ENCODE measurements at places on chromosomes 1 and 21.
A peak's percentile ranks its signal among the peaks of the same experiment; 100 is the strongest.

GRCh38 chr1:41101076-41101475 is 79.6 kb upstream of the SLFNL1 start:
- DNase-seq, result no peak

DNA sequence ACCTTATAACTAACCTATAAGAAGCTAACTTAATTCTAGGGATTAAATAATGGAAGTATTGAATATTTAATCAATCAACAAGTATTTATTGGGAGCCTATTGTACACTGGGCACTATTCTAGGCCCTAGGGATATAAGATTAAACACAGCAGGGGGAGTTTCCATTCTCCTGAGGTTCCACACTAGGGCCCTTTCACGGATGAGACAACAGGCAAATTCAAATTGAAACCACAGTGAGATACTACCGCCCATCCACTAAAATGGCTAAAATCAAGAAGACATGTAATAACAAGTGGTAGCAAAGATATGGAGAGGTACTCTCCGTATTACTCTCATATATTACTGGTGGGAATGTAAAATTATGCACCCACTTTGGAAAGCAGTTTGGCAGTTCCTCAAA is 674.4 kb downstream of the KIF26B start:
- DNase-seq, result no peak

- DNase-seq, result no peak
Observed at GRCh38 chr1:15724949-15725880, 10.8 kb upstream of the SLC25A34 start.

DNA sequence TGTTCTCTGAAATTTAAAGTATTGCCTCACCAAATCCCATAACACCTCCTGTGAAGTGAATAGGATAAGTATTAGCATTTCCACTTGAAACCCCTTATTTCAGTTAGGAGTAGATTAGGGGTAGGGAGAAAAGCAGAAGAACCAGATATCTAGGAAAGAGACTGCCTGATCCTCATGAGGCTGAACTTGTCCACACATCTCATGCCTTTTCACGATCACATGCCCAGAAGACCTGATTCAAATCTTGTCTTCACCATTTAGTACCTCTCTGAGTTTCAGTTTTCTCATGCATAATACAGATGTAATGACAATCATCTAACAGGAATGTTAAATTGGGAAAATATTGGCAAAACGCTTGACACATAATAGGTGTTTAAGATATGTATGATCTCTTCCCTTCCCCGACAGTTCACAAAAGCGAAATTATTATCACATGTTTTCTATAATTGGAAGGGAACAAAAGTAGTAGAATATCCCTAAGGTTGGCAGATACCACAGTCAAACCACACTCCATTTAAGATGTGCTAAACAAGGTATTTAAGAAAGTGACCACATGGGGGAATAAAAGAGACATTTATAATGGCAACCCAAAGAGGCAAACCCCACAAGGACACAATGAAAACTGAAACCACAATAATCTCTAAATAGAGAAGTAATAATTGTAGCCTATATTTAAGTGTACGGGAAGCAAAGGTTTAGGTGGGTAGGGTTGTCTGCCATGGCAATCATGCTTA is 25.2 kb downstream of the GFI1 start:
- no peak for DNase-seq

- no peak for DNase-seq
Observed at GRCh38 chr1:9302745-9303524, 10.2 kb downstream of the SPSB1 start.

- no peak for DNase-seq
Observed at GRCh38 chr21:45979651-45980050, 1.9 kb upstream of the COL6A1 start.

DNA sequence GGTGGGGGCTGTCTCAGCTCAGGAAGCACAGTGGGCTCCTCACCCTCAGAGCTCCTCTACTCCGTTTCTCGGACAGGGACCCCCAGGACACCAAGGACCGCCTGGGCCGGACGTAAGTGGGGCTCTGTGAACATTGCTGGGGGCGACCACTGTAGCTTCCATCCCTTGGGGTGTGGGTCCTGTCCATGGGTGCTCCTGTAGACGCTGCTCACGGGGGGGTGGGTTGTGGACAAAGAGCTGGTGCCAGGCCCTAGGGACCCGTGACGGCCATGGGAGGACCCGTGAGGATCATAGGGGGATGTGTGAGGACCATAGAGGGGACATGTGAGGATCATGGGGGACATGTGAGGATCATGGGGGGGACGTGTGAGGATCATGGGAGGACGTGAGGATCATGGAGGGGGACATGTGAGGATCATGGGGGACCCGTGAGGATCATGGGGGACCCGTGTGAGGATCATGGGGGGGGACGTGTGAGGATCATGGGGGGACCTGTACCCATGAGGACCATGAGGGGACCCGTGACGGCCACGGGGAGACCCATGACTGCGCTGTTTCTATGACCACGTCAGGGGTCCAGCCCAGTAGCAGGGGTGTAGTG is 18.1 kb downstream of the COL6A1 start:
- DNase-seq, result no peak

DNA sequence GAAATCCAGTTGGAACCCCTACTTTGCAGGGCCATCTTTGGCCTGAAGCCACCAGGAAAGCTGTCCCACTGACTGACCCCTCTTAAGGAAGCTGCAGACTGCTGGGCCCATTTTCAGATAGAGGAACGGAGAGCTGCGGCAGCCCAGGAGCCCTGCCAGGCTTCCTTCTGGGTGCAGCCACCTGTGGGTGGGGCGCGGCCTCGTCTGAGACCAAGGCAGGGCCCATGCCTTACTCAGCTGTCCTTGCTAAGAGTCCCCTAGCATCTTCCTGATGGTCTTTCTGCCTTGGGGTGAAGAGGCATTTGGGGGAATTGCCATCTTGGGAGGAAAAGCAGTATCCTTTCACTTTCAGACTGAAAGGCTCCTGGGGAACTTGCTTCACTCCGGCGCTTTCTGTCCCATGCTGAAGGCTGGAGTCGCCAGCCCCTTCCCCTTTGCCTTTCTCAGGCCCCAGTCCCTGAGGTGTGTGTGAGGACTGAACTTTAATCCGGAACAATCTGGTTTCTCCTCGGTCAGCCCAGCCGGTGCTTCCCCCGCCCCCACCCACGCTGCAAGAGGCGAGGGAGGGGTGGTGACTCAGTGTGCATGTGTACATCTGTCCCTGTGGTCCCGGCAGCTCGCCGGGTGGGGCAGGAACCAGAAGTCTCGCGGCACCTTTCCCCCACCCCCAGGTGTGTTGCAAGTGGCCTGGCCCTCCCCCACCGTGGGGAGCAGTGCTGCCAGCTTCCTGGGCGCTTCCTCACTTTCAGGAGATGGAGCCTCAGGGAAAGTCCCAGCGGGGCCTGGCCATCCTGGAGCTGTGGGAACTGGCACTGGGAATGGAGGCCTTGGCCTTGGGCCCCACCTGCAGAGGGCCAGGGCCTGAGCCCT is 5.1 kb downstream of the ZC3H12A start:
- peak; percentile 95 for DNase-seq

GRCh38 chr1:197773856-197774255 is 1.4 kb downstream of the DENND1B start:
- DNase-seq, result no peak

DNA sequence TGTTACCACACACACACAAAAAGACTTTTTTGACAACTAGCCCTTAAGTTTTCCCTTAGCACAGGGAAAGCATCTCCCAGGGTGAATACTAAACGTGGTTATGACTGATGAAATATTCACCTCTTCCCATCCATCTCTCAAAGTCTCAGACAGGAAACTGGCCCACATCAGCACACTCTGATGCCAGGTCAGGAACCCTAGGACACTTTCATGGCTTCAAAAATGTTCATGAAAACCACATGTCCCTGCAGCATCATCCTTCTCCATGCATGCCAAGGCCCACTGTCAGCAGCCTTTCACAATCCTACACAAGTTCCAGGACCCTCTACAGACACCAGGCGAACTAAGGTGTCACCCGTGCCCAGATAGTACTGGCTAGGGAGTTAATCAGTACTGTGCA is 68.7 kb downstream of the DNTTIP2 start:
- no peak for DNase-seq

- no peak for DNase-seq
Observed at GRCh38 chr1:218298398-218298797, 13.3 kb downstream of the RRP15 start.

- no peak for DNase-seq
Observed at GRCh38 chr1:2644591-2645101, 11.8 kb upstream of the MMEL1 start.

- DNase-seq, result no peak
Observed at GRCh38 chr1:98813738-98814309, 152.3 kb downstream of the SNX7 start.

GRCh38 chr1:143720087-143721023 is 251.4 kb downstream of the FAM72C start:
- peak; percentile 36 for DNase-seq

DNA sequence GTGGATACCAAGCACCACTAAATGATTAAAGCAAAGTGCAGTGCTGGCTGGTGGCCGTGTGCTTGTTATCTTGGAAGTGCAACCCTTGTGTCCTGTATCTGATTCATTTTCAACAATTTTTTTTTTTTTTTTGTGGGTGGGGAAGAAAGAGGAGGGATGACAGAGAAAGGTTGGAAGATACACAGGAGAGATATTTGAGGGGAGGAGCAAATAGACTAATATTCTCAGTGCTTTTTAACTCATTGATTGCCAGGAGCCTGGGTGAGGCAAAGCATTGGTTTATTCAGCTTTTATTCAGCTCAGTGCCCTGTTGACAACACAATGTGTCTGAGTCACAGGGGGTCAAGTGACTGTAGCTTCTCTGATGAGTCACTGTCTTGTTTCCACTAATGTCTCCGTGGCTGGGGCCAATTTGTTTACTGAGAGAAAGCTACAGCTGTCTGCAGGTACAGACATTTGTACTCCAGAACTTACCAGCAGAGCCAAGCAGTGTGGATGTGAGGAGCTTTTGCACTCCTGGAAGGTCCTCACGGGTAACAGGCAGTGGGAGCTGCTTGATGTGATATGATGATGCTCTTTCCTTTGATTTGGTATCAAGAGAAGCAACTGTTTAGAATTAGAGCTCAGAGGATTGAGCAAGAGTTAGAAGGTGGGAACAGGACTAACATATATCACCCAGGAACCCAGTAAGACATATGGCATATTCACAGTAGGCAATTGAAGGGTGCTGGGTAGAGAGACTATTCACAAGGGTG is 23.6 kb upstream of the DNM3 start:
- DNase-seq, result peak; percentile 64

GRCh38 chr1:29394521-29395225 is 158.4 kb downstream of the PTPRU start:
- DNase-seq, result no peak

DNA sequence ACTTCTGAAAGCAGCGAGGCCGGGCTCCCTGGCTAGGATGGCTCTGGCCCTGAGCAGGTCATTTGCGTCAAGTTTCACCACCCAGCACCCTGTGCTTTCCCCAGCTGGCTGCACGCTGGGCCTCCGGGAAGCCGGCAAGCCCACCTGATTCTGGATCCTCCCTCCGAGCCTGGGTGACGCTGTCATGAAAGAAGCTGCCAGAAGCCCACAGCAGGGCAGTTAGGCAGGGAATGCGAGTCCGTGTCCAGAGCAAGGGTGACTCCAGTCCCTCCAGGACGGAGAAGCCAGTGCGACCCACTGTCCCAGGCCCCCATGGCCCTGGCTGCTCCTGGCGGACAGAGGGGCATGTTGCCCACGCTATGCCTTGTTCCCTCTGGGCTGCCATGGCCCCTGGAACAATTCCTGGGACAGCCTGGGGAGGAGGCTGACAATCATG is 44.4 kb upstream of the PCBP3 start:
- no peak for DNase-seq

GRCh38 chr1:67755160-67755559 is 70.2 kb downstream of the GADD45A start:
- DNase-seq, result no peak

GRCh38 chr1:28893403-28894102 is 20.8 kb upstream of the EPB41 start:
- DNase-seq, result peak; percentile 42

GRCh38 chr1:206931709-206932108 is 10.0 kb upstream of the FCMR start:
- no peak for DNase-seq

DNA sequence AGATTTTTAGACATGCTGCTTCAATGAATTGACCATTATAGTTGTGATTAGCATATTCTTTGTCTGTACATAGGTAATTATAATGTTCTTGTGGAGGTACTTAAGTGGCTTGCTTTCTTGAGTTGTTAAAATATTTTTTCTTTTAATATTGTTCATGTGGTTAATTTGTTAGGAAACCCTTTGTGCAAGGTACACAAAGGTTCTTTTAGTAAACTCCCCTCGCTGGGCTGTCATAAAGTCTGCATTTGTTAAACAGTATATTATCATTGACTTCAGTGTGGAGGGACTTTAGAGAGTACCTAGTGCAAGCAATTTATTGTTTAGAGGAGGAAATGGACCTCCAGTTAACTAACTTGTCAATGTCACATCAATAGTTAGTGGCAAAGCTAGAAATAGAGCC is 52.5 kb downstream of the DISP1 start:
- DNase-seq, result no peak

- no peak for DNase-seq
Observed at GRCh38 chr1:180815188-180815587, 97.5 kb upstream of the KIAA1614 start.

DNA sequence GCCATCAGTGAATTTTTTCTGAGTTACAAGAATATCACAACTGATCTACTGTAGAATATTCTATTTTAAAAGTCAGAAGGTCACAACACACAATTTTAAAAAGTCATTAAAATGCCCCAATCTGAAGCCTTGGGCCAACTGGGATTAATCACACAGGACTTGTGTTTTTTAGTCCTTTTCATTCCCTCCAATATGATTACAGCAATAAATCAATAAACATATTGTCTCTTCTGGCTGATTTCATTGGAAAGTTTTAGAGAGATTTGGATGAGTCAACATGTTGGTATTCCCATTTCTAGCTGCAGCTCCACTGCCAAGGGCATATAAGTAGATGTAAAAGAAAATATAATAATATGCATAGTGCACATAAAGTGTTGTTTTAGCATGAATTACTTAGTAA is 85.8 kb downstream of the NIBAN1 start:
- DNase-seq, result no peak

DNA sequence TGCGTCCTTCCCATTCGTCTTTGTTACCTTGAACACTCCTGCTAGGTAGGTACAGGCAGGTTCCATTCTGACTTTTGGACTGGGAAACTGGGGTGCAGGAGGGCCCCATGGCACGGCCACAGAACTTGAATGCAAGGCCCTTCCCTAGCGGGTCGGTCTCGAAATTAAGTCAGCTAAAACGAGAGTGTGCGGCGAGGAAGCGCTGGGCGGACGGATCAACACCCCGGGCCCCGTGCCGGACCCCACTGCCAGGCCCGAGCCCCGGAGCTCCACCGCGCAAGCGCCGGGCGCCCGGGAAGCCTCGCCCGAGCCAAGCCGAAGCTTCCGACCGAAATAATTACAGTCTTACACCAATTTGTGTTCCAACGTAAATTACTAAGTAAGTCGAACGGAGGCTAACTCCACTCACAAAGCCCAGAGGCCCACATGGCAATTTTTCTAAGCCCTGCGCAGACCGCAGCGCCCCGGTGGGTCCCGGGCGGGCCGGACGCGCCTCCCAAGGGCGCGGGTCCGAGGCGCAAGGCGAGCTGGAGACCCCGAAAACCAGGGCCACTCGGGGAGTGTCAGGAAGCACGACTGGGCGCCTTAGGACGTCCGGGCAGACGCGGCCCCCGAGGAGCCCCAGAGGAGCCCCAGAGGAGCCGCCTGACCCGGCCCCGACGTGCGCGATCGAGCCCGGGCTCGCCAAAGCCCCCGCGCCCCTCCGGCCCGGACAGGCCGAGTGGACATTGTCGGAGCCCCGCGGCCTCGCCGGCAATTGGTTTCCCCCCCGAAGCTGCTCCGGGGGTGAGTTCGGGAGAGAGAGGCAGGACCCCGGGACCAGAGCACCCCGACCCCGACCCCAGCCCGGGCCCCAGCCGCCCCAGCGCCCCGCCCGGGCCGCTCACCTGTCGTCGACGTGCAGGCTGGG is 624 bp downstream of the RIPK4 start:
- no peak for DNase-seq
